Transverse colon (tissue), 4 donors: ENCODE measurements at places on chromosomes 2 and 18. TPM values are rescaled to one million over a fixed set of nuclear protein-coding genes. Genes with fewer than 3 reads are reported as not detected.
A peak's percentile ranks its signal among the peaks of the same experiment; 100 is the strongest.

KCNJ3 gene
- total RNA-seq = 0.40 TPM

DNAJC5G gene
- total RNA-seq = not detected

C2orf80 gene
- not detected for total RNA-seq

CD8B gene
- total RNA-seq = not detected

MTERF4 gene
- 31.4 TPM for total RNA-seq

SIX3 gene
- total RNA-seq = not detected

MAPK4 gene
- total RNA-seq = 2.9 TPM

DYNC2LI1 gene
- total RNA-seq = 19.8 TPM

ARID5A gene
- total RNA-seq = 113 TPM

WDSUB1 gene
- 3.4 TPM for total RNA-seq

DNA sequence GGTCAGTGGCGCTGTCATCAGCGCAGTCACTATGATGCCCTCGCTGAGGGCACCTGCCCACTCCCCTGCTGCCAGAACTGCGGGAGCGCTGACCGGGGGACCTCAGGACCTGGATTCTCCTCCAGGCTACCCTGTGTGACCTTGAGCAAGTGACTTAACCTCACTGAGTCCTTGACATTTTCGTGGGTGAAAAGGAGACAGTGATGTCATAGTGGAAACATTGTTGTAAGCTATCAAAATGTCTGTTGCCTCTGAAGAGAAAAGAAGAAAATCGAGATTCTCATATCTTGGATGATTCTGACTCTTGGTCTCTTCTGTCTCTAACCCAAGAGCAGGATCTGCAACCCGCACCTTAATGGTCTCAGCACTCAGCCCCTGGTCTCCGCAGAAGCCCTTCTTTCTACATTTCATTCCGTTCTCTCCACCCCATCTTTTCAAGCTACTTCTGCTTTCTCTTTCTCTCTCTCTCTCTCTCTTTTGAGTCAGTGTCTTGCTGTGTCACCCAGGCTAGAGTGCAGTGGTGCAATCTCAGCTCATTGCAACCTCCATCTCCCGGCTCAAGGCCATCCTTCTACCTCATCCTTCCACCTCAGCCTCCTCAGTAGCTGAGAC, 978 bp upstream of the TUBA4A start:
- no peak for DNase-seq
- H3K4me3 ChIP-seq = peak overlapping the region; percentile 64
- no peaks in the 10 kb centered on the region for H3K27me3 ChIP-seq
- H3K4me1 ChIP-seq = peaks cover 21% of the 10 kb centered on the region

DNA sequence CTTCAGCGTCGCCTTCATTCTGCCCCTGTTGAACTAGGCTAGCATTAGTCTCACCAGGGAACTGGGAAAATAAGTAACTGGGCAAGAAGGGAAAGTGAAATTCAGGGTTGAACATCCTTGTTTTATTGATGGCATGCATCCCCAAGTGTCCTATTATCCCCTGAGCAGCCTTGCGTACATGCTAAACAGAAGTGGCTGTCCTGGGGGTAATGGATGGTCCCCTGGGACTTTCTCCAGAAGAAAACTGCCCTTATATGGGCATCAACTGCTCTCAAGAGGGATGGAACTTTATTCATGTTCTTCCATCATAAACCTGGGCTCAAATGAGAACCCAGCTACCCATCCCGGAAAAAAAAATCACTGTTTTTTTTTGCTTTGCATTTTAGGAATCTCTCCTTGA, 11.8 kb upstream of the SMIM21 start:
- H3K27me3 ChIP-seq = peaks cover 4% of the 10 kb centered on the region
- DNase-seq = no peak
- no peaks in the 10 kb centered on the region for H3K36me3 ChIP-seq
- H3K4me1 ChIP-seq = no peaks in the 10 kb centered on the region

DNA sequence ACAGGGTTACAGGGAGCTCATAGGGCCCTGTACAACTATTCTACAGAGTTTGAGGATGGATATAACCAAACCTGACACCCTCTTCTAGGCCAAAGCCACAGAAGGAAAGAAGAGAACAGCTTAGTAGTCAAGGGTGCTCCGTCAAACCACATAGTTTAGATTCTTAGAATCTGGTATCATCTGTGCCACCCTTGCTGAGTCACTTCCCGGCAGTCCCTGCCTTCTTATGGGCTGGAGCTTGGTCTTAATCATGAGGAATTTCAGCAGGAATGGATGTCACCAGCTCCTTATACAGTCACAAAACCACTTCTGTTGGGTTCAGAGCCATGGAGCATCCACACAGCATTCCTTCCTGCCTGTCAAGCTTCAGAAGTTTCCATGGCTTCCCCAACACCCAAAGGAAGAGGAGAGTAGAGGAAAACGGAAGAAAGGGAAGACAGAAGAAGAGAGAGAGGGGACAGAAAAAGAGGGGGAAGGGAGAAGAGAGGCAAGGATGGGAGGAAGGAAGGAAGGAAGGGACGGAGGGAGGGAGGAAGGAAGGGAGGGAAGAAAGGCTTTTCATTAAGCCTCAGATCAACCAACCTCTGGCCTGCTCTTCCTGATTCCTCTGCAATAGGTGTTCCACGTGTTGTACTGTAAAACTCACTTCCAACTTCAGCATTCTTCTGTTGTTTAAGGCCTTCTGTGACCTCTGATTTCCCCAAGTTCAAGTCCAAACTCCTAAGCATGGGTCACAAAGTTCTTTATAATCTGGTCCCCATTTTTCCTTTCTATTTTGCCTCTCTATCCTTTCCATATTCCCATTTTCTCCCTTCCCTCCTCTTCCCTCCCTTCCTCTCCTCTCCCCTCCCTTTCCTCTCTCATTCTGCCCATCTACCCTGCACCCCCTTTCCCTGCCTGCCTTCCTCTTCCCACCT, 246.1 kb upstream of the TNP1 start:
- no peaks in the 10 kb centered on the region for H3K36me3 ChIP-seq
- peak overlapping the region; percentile 18 for H3K27ac ChIP-seq
- no peaks in the 10 kb centered on the region for H3K4me1 ChIP-seq
- H3K27me3 ChIP-seq = no peaks in the 10 kb centered on the region
- DNase-seq = no peak
- no peak overlapping the region for H3K4me3 ChIP-seq

GRCh38 chr2:161237392-161238264, 70.6 kb upstream of the PSMD14 start:
- peaks cover 18% of the 10 kb centered on the region for H3K4me1 ChIP-seq
- H3K36me3 ChIP-seq = no peaks in the 10 kb centered on the region
- peak overlapping the region; percentile 51 for H3K4me3 ChIP-seq
- peak overlapping the region; percentile 39 for H3K27ac ChIP-seq
- no peaks in the 10 kb centered on the region for H3K27me3 ChIP-seq

GRCh38 chr2:20723543-20723942, 56.6 kb downstream of the GDF7 start:
- H3K4me1 ChIP-seq = no peaks in the 10 kb centered on the region
- H3K27ac ChIP-seq = no peak overlapping the region
- DNase-seq = no peak
- H3K4me3 ChIP-seq = no peak overlapping the region

DNA sequence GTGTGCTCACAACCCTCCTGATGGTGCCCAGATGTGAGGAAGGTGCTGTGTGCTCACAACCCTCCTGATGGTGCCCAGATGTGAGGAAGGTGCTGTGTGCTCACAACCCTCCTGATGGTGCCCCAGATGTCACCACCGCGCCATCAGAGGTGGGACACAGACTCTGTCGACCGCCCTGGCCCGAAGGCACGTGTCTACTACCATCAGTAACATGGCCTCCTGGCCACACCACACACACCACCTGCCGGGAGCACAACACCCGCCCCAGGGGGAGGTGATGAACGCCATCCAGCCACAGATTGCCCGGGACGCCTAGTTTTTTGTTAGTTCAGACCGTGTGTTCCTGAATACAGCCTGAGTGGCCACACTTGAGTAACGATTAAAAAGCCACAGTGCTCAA, 24.5 kb downstream of the HDAC4 start:
- no peak for DNase-seq
- no peaks in the 10 kb centered on the region for H3K4me1 ChIP-seq
- no peaks in the 10 kb centered on the region for H3K27me3 ChIP-seq
- H3K36me3 ChIP-seq = no peaks in the 10 kb centered on the region

DNA sequence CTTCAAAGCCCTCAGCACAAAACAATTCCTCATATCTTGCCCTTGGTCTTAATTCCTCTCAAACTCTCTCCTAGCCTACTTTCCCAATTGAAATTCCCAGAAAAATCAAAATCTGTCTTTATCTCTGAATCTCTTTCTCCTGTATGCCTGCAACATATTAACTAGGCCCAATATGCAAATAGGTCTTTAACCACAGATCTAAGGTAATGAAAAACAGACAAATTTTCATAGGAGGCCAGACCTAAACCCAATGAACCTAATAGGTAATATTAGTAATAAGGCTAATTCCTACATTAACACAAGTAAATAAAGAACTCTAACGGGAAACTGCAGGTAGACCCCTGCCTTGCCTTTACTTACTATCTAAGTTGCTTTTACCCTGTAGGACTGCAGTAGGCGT, 41.4 kb downstream of the WDR33 start:
- DNase-seq = no peak
- H3K36me3 ChIP-seq = peaks cover 31% of the 10 kb centered on the region
- H3K27me3 ChIP-seq = no peaks in the 10 kb centered on the region
- no peak overlapping the region for H3K4me3 ChIP-seq
- H3K27ac ChIP-seq = no peak overlapping the region

- no peak overlapping the region for H3K4me3 ChIP-seq
- no peak for DNase-seq
- no peaks in the 10 kb centered on the region for H3K4me1 ChIP-seq
- H3K36me3 ChIP-seq = peaks cover 49% of the 10 kb centered on the region
- H3K27ac ChIP-seq = no peak overlapping the region
These were observed 21.3 kb downstream of the NOL10 start for GRCh38 chr2:10668402-10669012.

DNA sequence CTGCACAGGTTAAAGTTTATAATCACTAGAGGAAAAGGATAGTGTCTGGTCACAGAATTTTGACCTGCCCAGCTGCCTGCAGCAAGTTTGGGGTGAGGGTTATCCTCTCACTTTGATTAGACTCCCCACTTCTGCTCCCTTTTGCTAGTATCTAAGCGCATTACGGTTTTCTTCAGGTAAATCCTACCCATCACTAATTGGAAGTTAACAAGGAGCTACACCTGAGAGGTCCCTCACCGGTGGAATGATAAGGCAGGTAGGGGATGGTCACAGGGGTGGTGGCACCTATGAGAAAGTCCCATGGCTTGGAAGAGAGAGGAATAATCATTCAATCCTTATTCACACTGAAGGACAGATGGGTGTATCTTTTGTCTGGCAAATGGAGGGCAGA, 7.6 kb downstream of the BCL2 start:
- H3K27ac ChIP-seq = no peak overlapping the region
- no peak for DNase-seq
- H3K27me3 ChIP-seq = no peaks in the 10 kb centered on the region
